ENCODE measurements at places on chromosomes 1 and 21. TPM values are rescaled to one million over a fixed set of nuclear protein-coding genes. Genes with fewer than 3 reads are reported as not detected.

The SLC45A1 gene
- total RNA-seq = 0.20 TPM

DNA sequence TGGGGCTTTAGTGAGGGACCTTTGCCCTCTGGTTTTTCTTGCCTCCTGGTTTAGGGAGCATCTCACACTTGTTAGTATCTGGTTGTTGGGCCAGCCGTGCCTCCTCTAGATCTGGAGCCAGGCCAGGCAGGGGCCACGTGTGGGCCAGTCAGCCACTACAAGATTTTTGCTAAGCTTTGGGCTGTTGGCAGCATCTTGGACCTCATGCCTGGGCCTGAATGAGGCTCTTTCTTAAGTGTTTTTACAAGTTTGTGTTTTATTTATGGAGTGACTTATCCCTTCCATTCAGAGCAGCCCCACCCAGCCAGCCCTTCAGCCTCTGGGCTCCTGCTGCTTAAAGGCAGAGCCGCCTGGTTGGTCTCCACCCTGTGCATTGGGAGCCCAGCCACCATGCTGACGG, 1.6 kb upstream of the SH3BGRL3 start:
- peak; percentile 44 for ATAC-seq

DNA sequence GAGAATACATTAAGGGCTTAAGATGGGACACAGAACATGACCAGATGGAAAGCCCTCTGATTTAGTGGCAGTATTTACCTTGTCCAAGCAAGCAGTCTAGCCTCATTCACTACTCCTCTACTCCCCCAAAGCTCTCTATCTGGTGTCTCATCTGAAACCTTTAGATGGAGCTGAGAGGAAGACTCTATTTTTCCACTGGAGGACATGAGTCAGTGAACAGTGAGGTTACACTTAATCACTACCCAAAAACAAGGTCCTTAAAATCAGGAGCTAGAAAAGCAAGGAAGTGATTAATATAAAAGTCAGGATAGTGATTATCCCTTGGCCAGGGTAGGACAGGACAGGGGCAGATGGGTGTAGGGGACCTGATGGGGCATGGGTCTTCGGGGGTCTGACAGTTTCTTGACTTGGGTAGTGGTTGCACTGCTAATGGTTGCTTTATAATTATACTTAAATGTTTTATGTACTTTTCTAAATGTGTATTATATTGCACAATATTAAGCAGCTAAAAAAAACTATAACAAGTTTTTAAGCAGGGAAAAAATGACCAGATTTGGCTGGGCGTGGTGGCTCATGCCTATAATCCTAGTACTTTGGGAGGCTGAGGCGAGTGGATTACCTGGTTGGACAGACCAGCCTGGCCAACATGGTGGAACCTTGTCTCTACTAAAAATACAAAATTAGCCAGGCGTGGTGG, 3.0 kb downstream of the PTPN22 start:
- peak; percentile 50 for ATAC-seq

DNA sequence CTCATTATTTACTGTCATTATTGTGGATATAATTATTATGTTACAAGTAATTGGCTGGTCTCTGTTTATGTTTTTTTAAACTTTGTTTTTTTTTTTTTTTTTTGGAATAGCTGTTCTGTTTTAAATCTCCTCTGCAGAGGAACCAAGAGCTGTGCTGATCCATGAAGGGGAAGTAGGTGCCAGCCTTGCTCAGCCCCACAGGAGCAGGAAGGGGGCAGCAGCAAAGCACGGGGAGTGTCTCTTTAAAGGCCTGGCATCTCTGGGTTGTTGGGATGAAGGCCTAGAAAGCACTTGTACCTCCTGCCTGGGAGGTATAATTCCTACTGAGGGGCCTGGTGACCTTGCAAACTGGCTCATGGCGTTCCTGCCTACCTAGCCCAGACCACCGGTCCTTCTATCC, 2.5 kb upstream of the GRHL3 start:
- no peak for ATAC-seq
